Brain (organoid and tissue), 16 donors: ENCODE measurements at places on chromosomes 6 and 20.

DNA sequence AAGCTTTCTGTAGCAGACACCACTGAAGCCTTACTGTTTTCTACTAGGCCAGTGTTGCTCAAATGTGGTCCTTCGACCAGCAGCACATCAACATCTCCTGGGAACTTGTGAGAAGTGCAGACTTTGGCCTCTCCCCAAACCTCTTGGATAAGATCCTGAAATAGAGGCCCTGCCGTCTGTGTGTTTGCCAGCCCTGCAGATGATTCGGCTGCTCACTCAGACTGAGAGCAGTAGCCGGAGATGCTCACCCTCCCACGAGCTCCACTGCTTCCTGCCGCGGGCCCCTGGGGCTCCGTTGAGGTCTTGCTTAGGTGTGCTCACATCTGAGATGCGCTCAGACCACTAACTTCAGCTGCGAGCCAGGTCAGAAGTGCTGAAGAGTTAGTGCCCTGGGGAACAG lies 129.5 kb upstream of the SSTR4 start:
- peak; percentile 30 for DNase-seq

GRCh38 chr6:146543940-146544615 lies 445 bp downstream of the RAB32 start:
- DNase-seq: peak; percentile 43

DNA sequence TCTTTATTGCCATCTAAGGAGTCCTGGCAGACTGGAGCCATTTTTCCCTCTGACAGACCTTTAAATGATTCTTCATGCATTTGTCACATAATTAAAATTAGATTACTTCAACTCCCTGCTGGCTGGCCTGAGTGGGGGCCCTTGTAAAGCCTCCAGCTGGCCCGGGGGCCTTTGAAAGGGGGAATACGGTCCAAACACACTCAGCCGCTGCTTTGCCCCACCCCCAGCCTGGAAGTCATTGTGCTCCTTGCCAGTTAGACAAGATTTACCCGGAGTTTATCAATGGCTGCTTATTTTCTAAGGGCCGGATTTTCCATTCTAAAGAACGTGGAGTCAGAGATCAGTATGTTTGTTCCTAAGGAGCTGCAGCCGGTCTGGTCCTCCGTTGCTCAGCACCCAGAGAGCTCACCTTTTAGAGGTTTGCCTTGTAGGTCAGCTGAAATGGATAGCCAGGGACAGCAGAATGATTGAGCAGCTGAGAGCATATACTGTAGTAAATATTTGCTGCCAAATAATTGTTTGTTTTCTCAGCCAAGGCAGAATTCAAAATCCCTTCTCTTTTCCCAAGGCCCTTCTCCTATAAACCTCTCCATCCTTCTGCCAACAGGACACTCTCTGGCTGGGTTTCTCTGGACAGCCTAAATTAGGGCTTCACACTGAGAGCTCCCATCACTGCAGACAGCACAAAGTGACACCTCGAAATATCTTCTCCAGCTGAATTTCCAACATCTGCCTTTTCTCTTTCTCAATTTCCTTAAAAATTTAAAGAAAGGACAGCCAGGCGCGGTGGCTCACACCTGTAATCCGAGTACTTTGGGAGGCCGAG lies 68.4 kb upstream of the RBM24 start:
- peak; percentile 85 for DNase-seq

- no peak for DNase-seq
Observed at GRCh38 chr6:51241376-51241775, 422.7 kb downstream of the TFAP2B start.

GRCh38 chr6:134519465-134519864 lies 201.6 kb upstream of the SGK1 start:
- no peak for DNase-seq

- DNase-seq: no peak
Observed at GRCh38 chr6:24858177-24858653, 59.5 kb upstream of the ARMH2 start.

- DNase-seq: no peak
Observed at GRCh38 chr20:32959351-32960221, 44.6 kb downstream of the SUN5 start.

GRCh38 chr6:133804265-133804664 lies 84.6 kb upstream of the TCF21 start:
- DNase-seq: no peak

DNA sequence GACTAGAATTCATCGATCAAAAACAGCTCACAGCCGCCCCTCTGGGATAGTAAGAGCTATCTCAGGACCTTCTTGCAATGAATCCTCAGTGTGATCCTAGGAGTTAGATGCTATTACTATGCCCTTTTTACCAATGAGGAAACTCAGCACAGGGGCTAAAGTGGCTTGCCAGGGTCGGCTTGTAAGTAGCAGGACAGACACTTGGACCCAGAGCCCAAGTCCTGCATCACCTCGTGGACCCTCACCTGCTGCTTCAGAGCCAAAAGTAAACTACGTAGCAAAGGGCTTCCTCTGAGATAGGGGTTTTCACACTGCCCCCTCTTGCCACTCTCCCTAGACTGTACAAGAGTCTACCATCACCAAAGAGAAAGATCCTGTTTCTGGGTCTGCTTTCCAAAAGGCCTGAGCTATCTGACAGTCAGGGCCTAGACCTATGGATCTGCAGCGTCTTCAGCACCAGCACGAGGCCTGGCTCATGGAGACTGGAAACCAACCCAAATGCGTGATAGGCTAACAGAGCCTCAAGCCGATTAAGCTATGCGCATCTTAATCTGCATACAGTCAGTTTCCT lies 172.3 kb downstream of the ANKRD60 start:
- no peak for DNase-seq

GRCh38 chr20:17735206-17735804 lies 35.5 kb downstream of the BANF2 start:
- DNase-seq: no peak
